Tongue (tissue), 3 donors: ENCODE measurements at places on chromosomes 2 and 18. TPM values are rescaled to one million over a fixed set of nuclear protein-coding genes. Genes with fewer than 3 reads are reported as not detected.

DNA sequence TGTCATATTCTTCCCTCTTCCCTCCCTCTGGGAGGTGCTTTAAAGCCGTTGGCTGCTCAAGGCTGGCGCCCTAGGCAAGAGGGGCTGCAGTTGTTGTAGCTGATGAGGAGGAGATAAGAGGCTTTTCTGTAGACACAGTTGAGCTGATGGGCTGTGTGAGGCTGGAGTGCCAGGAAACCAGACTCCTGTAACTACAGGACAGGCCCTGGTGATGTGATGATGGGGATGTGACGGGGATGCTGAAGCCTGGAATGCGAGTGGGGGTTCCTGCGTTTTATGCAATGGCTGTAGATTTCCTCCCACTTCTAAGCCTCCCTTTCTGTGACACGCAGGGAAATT is 5.7 kb upstream of the EFR3B start:
- DNase-seq, result no peak

The COPS9 gene
- 58.4 TPM for total RNA-seq

GRCh38 chr2:108586631-108587030 is 52.4 kb downstream of the LIMS1 start:
- DNase-seq, result peak; percentile 65

The SULT1C4 gene
- total RNA-seq, result 34.4 TPM

DNA sequence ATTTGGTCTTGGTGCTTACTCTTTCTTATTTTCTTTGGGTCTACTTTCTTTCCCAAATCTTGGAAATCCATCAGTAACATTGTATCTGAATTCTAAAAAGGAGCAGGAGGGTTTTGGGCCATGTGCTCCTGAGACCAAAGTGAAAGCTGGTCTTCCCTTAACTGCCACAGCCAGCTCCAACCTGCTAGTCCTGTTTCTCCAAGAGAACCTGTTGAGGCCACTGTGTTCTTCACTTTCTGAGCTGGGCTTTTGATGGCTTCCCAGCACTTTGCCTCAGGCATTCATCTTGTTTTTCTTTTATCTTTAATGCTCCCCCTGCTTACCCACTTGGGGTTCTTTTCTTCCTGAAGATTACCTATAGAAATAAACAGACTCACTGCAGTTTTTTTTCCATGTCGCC is 53.3 kb downstream of the ARHGAP28 start:
- DNase-seq, result no peak

DNA sequence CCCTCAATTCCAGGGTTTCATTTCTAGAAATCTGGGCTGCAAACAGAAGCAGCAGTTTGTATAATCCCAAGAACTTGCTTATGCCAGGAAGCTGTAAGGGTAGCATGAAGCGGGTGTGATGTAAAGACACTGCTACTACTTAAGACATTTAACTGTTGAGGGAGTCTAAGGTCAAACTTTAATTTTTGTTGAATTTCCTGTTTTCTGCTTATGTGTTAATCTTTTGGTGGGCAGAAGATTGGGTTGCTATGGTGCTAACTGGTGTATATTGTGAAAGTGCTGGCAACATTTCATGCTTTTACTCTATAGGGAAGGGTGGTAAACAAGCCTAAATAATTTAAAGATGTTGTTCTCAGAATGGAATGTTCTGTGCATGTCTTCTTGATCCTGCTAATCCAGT is 2.7 kb downstream of the NCOA1 start:
- DNase-seq, result peak; percentile 53

GRCh38 chr18:11274144-11274794 is 124.9 kb upstream of the PIEZO2 start:
- no peak for DNase-seq

DNA sequence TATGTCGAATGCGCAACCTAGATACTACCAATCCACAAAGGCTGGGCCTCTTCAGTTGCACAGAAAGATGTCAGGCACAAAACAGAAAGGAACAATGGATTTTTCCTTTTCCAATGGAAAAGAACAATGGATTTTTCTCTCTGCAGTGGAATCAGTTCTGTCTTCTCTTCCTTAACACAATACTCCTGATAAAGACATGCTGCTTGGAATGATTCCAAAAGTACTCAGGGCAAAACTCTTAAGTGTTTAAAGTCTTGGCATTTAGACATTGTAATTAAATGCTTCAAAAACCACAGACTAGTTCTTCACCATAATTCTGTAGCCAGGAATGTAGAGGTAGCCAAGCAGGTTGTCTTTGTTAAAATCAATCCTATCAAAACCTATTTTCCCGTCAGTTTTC is 46.7 kb upstream of the FLACC1 start:
- peak; percentile 35 for DNase-seq

The AQP4 gene
- total RNA-seq, result 37.6 TPM

The IL36A gene
- 0.72 TPM for total RNA-seq

The HOXD1 gene
- not detected for total RNA-seq

GRCh38 chr2:240575101-240575965 is 7.0 kb downstream of the RNPEPL1 start:
- DNase-seq, result no peak

The RAD51AP2 gene
- total RNA-seq, result 0.10 TPM

The SLC40A1 gene
- 74.2 TPM for total RNA-seq

DNA sequence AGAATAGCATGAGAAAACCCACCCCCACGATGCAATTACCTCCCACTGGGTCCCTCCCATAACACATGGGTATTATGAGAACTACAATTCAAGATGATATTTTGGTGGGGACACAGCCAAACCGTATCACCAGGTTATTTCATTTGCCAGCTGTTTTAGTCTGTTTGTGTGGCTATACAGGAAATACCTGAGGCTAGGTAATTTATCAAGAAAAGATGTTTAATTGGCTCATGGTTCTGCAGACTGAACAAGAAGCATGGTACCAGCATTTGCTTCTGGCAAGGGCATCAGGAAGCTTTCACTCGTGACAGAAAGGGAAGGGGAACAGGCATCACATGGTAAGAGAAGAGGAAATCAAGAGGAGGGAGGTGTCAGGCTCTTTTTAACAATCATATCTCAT is 329.2 kb downstream of the GULP1 start:
- no peak for DNase-seq

The HOXD8 gene
- total RNA-seq, result 2.7 TPM

- DNase-seq, result peak; percentile 55
Measured at GRCh38 chr18:9839853-9840252, 45.9 kb upstream of the TXNDC2 start.

DNA sequence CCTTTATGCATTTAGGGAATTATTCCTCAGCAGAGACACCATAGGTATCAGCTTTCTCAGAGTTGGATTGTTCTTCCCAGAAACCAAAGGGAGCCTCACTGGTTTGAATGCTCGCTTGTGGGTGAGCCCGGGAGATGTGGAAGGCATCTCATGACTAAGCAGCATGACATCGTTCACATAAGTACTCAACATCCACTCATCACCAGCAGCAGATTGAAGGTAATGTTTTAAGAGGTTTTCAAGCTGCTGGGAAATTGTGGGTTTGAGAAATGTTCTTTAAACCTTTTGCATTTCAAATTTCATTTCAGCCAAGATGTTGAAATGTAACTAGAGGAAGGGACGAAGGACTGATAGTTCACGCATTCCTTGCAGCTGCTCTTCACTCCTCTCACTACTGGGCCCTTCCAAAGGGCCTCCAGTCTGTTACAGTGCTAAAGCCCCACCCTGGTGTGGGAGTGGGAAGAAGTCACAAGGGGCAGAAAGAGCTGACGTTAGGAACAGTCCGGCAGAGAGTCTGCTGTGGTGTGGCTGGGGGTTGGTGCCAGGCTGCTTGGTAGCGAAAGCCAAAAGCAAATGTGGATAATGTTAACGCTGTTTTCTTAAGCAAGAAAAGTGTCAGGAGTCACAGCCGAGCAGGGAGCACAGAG is 324.5 kb upstream of the EPHA4 start:
- DNase-seq, result peak; percentile 50

DNA sequence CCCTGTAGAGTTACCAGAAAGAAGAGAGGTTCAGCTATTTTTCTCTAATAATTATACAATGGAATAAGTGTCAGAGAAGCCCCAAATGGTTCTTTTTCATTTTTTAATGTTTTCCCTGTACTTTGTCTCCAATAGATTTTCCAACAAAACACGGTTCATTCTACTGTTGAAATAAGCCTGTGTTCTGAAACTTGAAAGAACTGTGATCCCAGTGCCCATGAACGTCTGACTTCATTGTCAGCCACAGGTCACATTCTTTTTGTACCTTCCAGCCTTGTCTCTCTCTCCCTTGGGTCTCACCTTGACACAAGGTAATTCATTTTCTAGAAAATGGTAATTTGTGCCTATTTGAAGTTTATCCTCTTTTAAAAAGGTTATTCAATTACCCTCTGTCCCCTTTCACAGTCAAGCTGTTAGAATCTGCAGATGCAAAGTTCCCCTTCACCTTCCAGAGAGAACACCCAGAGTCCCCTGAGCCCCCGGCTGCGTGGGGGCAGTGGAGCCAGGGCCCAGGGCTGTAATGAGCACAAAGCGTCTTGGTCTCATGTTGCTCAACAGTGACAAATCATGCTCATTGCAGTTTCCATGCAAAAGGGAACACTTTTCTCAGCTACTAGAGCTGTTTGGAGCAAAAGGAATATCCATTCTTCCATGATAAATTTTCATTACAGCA is 115.2 kb downstream of the SPHKAP start:
- DNase-seq, result no peak

The NAT8 gene
- not detected for total RNA-seq
